Mesenteric fat pad (tissue), 1 donor: ENCODE measurements at places on chromosomes 1 and 21.

DNA sequence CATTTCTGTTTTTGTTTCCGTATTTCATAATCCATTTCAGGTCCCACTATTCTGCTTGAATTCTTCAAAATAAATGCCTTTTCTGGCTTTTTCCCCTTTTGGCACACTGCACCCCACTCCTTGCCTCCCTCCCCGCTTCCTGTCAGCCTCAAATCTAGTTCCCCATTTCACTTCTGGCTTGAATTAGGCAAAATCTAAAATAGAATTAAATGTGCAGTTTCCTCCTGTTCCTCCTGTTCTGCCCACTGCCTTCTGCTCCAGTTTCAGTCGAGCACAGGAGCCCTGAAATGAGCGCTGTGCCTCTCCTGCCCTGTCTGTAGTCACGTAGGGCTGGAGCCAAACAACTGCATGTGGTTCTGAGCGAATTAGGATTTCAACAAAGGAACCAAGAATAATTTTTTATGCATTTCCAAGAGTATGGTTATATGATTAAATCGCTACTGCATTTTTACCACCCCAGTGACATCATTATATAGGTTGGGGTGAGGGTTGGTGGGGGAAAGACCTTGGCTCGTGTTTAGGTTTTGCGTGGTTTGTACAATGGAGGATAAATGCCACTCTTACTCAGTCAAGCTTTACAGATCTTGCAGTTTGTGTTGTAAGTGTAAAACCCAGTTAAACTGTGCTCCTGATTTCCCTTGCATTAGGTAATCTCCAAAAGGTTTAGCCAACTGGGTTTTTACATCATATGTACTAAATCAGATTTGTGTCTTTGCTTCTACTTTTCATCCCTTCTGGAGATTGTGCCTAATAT is 114.9 kb downstream of the VPS13D start:
- DNase-seq = no peak

DNA sequence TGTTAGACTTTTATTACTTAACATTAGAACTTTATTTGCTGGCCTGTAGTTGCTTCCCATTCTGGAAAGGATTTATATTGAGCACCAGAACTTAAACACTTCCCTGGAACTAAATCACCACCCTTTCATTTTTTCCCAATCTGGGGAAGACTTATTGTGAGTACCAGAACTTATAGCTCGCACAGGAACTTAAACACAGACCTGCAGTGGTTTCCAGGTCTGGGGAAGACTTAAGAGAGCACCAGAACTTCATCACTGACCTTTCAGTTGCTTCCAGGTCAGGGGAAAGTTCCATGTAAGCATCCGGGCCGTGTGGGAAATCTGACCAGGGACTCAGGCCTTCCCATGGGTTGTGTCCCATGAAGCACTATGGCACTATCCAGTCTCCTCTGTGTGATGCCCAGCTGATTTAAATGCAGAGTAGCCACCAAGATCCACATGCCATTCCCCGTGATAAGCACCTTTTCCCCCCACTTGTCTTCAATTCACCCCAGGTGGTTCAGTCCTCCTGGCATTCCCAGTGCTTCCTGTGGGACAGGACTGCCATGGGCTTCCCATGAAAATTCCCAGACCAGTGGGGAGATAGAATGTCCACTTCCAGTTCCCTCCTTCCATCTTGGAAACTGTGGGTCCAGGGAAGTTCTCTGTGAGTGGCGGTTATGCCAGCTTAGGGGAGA is 48.9 kb downstream of the C4BPA start:
- no peak for DNase-seq

GRCh38 chr1:154751690-154752089 is 118.4 kb downstream of the KCNN3 start:
- DNase-seq = no peak

DNA sequence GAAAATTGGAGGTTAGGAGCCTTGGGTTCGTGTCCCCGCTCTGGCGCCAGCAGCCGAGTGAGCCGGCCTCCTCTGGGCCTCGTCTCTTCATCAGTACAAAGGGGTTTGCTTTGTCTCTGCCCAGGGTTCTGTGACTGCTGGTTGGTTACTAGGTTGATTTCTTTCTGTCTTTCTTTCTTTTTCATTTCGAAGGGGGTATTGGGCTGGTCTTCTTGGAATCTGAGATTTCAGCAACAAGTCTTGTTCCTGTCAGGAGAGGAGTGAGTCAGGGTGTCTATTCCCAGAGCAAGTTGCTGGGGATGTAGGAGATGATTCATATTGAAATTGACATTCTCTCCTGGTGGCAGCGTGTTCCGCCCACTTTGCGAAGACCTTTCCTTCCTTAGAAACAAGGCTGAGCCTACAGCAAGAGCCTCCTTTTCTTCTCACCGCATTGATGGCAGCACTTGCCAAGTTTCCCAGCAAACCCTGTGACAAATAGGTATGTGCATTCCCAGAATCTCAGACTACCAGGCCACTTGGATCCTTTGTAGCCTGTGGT is 79.2 kb downstream of the MAN1C1 start:
- peak; percentile 85 for DNase-seq

GRCh38 chr1:228650141-228650540 is 85.1 kb upstream of the RHOU start:
- no peak for DNase-seq

DNA sequence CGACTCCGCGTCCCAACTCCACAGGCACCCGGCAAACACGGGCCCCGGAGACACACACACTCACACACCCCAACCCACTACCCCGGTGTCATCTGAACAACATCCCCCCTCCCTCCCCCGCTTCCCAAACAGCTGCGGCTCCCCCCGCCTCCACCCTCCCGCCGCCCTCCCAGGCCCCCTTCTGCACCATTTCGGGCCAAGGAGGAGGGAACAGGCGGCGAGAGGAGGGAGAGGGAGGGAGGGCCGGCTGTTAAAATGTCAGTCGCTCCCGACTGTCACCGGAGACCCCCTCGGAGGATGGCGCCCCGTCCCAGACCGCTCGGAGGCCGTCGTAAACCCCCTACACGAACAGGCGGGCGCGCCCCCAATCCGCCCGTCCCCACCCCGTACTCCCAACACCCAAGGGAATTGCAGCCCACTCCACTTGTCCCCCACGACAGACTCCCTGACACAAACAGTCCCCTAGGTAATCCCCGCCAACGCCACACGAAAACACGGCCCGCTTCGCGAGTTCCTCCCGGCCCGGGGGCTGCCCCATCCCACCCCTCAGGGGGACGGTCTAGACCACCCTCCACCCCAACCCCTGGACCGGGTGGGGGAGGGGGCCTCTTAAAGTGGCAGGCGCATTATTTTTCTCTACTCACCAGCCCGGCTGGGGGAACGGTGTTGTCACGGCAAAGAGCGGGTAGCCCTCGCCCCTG is 583 bp downstream of the MEF2D start:
- DNase-seq = no peak

- DNase-seq = no peak
Measured at GRCh38 chr1:97814121-97814520, 106.7 kb downstream of the DPYD start.

DNA sequence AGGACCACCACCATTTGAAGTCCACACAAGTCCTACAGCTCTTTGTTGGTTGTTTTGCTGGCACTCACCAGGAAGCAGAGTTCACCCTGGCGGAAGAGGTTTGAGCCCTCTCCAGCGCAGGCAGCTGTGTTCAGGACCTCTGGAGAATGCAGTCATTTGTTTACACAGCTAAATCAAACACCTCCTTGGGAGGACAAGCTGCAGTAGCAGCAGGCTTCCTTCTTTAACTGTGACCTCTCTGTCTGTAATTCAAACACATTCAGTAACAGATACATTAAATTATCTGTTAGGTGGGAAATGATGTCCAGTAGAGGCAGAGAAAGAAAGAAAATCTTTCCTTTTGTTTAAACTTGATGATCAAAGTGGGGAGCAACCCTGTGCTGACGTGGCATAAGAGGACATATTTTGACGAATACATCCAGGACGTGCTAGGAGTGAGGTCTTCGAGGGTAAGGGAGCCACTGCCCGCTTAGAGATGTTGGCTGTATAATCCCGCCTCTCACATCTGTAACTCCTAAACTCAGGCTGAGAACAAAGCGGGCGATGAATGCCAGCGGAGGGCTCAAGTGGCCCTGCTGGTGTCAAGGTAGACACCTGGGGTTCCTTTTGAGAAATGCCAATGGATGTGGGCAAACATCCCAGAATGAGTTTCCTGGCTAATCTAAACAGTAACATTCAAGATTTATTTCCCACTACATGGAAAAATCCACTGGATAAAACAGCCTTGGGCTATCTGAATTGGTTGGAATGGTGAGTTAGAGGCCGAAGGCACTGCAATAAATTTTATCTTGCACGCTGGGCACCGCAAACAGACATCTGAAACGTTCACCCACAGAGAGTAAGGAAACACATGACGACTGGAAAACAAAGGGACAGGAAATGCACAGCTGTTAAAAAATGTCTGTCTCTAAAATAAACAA is 51.7 kb downstream of the ABCA4 start:
- DNase-seq = no peak

GRCh38 chr1:29880556-29880955 is 644.2 kb downstream of the PTPRU start:
- DNase-seq = no peak

DNA sequence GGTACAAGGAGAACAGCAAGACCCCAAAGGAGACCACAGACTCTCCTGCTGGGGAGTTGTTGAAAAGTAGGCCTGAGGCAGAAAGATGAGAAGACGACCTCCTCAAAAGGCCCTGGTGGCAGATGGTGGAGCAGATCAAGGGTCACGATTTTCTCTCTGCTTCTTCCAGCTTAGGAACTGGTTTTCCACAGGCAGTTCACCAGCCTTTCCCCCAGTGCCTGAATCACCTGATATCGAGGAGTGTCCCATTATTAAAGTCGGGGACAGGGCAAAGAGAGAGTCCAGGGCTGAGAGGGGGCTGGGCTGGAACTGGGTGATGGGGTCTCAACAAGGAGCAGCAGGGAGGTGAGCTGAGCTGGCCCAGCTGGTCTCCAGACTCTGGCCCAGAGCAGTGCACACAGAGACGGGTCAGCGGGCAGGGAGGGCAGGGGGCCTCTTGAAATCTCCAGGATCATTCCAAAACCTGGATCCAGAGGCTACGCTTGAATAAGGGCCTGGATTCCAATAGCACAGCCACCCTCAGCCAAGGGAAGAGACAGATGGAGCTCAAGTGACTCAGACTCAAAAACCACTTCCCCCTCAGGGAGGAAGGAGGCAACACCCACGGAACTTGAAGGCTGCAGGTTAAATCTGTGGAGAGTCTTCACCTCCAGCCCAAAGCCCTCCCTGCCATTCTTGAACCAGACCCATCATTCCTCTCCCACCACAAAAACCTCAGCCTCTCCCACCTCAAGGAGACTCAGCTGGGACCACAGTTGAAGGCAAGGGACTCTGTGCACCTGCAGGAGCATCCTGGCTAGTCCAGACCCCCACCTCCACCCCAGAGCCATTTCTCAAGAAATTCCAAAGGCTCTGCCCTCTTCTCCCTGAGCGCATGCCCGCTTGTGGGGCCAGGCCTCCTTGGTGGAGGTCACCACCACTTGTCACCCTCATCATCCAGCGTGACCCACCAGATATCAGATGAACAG is at the start of gene S100A5:
S100A5 (minus strand) TSS at position 541 of the 968 bp plus-strand sequence. CDS start 743 bp downstream, outside the sequence.
- no peak for DNase-seq

DNA sequence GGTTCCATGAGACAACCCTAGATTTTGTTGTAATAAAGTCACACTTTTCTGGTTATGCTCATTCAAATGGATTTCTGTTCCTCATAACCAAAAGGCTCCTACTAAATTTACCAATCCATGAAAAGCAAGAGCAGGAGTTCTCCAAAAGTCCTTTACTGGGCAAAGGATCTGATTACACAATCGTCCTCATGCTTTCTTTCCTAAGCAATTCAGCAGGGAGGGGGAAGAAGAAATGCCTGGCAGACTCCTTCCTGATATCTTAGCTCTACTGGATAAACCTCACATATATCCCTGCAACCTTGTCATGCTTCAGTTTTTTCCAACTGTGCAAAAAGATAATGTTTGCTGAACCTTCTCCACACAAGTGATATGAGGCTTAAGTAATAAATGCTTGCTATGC is 67.6 kb upstream of the GUCA2B start:
- DNase-seq = no peak

DNA sequence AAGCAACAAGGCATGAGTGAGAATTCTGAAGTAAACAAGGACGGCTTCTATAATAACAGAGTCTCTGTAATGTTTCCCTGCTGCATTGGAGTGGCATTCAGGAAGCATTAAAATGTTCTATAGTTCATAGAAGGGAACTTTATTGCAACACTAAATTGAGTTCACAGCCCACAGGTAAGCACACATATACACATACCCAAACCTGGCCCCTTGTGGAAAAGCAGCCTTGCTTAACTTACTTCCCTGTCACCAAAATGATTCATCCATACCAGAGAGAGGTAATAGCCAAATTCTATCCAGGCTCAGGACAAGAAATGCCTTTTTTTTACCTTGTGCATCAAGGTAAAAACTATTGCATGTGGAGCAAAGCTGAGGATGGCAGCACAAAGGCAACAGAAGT is 241.4 kb downstream of the HHIPL2 start:
- DNase-seq = no peak

DNA sequence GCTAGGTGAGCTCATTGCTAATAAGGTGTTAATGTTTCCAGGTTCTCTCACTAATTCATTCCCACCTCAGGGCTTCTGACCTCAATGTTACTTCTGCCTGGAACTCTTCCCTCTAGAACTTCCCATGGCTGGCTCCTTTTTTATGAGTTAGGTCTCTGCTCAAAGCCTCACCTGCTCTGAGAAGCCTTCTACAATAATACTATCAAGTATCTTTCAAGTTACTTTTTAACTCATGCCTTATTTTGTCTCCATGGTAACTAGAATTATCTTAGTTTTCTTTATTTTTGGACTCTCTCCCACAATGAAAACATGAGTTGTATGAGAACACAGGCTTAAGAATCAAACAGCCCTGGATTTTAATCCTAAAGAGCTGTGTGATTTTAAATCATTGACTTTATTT is 3.5 kb upstream of the C1orf52 start:
- no peak for DNase-seq

GRCh38 chr1:30852026-30852425 is 56.5 kb downstream of the SDC3 start:
- no peak for DNase-seq

GRCh38 chr1:109933856-109934711 is 23.4 kb downstream of the CSF1 start:
- peak; percentile 62 for DNase-seq

DNA sequence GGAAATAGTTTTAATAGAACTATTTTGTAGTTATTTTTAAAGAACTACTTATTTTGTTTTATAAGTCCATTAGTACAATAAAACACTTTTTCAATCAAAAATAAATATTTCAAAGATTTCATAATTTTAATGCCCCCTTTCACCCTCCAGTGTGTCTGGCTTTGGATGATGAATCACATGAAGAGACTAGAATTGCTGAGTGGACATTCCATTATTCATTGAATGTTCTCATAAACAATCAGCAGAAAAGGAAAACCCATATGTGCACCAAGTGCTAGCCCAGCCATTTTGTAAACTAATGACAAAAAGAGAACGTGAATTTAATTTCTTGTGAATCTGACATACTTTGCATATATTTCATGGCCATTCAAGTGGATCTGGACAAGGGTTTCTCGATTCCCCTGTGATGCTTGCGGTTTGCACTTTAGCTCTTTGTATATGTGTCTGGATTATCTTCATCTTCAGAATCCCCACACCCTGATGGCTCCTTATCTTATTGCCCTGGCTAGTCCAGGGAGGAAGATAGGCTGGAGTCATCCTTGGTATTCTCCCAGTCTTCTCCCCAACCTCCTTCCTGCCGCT is 20.7 kb upstream of the CHIA start:
- no peak for DNase-seq
